ENCODE measurements at places on chromosomes 7 and 10.

DNA sequence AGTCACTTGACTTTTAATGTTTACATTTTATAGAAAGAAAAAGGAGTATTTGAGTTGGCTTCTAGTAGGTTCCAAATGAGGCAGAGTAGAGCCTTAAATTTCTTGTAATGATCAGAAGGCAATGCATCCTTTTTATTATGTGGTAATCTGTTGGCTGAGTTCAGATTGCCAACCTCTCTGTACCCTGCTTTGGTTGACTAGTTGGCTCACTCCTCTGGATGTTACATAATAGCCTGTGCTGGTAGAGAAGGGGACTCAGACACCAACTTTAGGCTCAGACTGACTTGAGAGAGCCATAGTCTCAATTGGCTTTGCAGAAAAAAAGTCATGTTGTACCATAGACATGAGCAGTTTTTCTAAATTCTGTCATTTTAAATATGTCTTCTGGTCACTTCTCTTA, 46.8 kb upstream of the GLCCI1 start:
- DNase-seq, result no peak

- DNase-seq, result no peak
These were observed 700.8 kb upstream of the KCND2 start for GRCh38 chr7:119572132-119572531.

DNA sequence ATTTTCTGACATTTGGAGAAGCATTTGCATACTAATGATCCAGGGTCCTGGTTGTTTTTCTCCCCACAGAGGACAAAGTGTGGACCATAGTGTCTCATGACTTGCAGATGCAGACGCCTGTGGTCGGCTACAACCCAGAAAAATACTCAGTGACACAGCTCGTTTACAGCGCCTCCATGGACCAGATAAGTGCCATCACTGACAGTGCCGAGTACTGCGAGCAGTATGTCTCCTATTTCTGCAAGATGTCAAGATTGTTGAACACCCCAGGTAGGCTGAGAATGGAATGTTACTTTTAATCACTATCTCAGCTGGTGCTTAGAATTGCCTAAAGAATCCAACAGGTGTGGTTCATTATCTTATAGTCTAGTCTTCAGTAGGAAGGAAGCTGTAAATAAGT, 951.5 kb upstream of the C7orf33 start:
- no peak for DNase-seq

DNA sequence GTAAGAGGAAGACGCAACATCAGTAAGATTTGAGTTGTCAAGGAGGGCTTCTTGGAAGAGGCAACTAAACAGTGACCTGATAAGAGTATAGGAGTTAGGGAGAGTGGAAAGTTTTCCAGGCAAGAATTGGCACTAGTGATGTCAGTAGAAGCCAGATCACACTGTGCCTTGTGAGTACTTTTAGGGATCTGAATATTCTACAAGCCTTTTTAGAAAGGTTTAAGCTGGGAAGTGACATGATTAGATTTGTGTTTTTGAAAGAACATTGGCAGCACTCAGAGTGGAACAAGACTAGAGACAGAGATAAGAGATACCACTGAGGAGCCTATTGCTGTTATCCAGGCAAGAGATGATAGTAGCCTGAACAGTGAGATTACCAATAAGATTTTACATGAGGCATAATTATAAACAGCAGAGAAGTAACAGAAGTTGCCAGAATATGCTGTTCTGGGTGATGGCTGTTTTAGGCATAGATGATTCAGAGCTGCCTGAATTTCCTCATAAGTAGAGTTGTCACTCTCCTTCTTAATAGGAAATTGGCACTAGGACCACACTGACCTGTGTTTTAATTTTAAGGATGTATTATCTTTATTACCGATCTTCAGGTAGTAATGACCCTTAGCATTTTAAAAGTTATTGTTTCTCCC, 45.6 kb downstream of the NHLRC2 start:
- DNase-seq, result no peak

GRCh38 chr7:121109145-121109544, 120.6 kb downstream of the CPED1 start:
- DNase-seq, result no peak

DNA sequence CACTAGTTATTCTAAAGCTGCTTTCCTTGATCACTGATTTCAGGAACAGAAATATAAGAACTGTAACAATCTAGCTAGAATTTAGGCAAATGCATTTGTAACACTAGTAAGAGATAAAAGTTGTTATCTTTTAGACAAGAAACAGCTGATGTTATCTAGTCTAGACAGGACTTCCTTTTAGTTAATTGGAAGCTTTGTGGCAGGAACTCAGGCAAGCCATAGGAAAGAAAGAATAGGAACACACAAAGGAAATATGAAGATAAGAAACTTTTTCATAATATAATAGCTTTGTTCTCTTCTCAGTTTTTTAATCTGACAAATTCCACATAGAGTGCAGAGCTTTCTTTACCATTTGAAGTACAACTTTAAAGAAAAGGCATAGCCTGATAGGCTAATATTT, 59.0 kb upstream of the AGR3 start:
- no peak for DNase-seq

- DNase-seq, result no peak
These were observed 54.2 kb upstream of the FHIP2A start for GRCh38 chr10:114767101-114767985.

- no peak for DNase-seq
These were observed 286.4 kb upstream of the SP4 start for GRCh38 chr7:21141476-21141875.

DNA sequence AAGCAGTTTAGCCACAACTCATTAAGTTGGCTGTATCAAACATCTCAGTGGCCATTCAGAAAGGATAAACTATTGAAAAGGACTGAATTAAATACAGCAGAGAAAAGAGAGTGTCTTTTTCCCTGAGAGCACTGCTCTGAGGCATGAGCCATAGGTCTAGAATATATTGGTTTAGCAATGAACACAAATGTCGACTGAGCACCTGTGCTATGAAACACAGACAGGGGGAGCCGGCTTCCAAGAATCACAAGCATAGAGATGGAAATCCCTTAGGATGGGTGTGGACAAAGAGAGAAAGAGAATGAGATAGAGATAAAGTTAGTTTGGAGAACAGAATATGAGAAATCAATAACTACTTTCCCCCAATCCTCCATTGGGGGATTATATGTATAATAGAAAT, 54.8 kb downstream of the DGKI start:
- DNase-seq, result no peak

- no peak for DNase-seq
These were observed 221.2 kb downstream of the CELF2 start for GRCh38 chr10:11238893-11239292.

GRCh38 chr10:82918022-82918421, 1043.0 kb downstream of the NRG3 start:
- DNase-seq, result no peak

DNA sequence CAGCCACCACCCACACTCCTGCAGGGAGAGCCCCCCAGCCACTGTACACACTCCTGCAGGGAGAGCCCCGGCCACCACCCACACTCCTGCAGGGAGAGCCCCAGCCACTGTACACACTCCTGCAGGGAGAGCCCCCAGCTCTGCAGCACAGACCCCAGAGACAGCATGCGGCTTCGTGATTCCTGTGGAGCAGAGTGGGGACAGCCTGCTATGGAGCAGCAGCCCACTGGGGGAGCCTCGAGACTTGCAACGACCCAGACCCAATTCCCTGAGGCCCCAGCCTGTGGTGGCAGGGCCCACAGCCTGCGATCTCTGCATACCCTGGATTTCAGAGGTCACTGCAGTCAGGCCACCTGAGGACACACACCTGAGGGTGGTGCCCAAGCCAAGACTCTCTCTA, 523.1 kb downstream of the DNAJB6 start:
- DNase-seq, result no peak

- DNase-seq, result no peak
These were observed 152.1 kb upstream of the TARP start for GRCh38 chr7:38425509-38425908.

- DNase-seq, result no peak
These were observed 66.3 kb upstream of the ZRANB1 start for GRCh38 chr10:124875596-124875995.

- DNase-seq, result no peak
These were observed 326.6 kb upstream of the IGFBP3 start for GRCh38 chr7:46247664-46248063.

GRCh38 chr10:110805292-110805691, 66.4 kb upstream of the PDCD4 start:
- no peak for DNase-seq

DNA sequence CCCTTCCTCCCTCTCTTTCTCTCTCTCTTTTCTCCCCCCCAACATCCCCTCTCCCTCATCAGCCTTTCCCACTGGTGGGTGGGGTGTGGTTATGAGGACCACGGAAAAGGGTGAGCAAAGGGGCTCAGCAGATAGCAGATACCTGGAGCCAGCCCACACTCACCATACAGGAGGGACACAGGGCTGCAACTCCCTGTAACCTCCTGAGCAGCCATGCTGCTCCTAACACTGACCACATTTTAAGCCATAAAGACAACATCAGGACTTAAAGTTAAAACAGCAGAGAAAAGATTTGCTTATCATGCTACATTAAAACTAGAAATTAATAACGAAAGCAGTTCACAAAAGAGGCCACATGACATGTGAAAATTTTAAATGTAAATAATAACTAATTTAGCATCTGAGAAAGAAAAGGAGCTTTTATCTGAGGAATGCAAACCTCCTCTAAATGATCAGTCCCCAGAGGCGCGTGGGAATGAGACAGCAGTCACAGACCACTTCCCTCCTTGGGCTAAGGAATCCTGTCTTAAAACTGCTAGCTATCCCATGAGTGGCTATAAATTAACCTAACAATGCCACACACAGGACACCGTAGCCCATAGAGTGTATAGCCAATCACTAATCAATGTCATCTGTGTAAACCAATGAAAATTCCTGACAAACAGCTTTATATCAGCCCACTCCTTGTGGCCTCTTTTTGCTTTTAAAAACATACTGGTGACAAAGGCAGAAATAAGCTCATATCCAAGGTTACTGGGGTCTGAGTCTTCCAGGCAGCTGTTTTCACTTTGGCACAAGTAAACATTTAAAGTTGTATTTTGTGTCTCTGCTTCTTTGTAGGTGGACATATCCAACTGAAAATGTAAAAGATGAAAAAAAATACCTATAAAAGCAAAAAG, 33.3 kb downstream of the PKD1L1 start:
- DNase-seq, result no peak

GRCh38 chr7:127910670-127911069, 120.6 kb downstream of the LRRC4 start:
- DNase-seq, result no peak

GRCh38 chr10:102919992-102920739, 2.1 kb downstream of the CNNM2 start:
- DNase-seq, result no peak

DNA sequence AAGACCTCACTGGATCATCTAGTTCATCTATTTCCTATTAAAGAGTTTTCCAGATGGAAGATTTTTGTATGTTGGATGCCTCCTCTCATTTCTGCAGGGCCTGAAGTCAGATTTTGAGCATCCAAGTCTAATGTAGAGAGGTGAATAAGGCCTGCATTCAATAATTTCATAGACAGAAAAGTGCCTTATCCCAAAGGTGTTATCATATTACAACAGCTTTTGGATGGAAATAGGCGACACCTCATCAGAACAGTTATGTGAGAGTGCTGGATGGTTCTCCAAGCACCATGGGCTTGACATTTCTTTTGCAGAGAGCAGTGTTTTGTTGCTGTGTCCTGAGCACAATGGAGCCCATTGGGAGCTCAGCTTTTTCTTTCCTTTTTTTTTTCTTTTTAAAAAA, 162.4 kb upstream of the MEOX2 start:
- DNase-seq, result no peak

- DNase-seq, result no peak
These were observed 210.4 kb downstream of the FAM107B start for GRCh38 chr10:14564268-14564744.

- DNase-seq, result no peak
These were observed 252.6 kb upstream of the SMIM30 start for GRCh38 chr7:113370910-113371309.

DNA sequence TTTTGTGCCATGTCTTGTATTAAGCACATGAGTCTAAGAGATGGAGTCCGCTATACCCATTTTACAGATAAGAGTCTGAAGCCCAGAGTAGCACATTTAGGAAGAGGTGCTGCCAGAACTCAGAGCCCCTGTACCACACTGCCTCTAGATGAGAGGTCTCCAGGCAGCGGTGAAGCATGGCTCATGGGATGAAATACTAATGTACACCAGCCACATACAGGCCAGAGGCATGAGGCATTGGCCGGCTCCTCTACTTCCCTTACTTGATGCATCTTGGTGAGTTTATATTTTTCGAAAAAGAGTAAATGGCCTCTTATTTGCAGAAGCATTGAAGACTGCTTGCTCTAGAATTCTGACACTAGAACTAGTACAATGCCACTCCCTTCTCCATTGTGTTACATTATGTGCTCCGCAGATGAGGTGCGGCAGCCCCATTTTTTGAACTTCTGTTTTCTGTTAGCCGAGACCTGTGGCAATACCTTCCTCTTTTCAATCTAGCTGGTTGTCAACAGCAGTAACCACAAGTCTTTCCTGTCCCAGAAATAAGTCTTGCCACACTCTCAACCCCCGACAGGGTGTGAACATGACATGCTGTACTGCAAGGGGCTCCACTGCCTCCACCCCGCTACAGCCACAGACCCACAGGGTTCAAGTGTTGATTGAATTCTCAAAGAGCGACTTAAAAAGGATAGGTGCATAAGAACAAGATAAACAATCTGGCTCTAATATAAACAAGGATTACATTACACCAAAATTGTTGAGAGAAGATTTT, 145.3 kb downstream of the CELF2 start:
- peak; percentile 66 for DNase-seq

- DNase-seq, result no peak
These were observed 27.6 kb upstream of the RUFY2 start for GRCh38 chr10:68434657-68435056.

- no peak for DNase-seq
These were observed 20.1 kb upstream of the OR6B1 start for GRCh38 chr7:143979998-143980397.

GRCh38 chr7:141847996-141848395, 6.7 kb upstream of the PRSS37 start:
- no peak for DNase-seq

DNA sequence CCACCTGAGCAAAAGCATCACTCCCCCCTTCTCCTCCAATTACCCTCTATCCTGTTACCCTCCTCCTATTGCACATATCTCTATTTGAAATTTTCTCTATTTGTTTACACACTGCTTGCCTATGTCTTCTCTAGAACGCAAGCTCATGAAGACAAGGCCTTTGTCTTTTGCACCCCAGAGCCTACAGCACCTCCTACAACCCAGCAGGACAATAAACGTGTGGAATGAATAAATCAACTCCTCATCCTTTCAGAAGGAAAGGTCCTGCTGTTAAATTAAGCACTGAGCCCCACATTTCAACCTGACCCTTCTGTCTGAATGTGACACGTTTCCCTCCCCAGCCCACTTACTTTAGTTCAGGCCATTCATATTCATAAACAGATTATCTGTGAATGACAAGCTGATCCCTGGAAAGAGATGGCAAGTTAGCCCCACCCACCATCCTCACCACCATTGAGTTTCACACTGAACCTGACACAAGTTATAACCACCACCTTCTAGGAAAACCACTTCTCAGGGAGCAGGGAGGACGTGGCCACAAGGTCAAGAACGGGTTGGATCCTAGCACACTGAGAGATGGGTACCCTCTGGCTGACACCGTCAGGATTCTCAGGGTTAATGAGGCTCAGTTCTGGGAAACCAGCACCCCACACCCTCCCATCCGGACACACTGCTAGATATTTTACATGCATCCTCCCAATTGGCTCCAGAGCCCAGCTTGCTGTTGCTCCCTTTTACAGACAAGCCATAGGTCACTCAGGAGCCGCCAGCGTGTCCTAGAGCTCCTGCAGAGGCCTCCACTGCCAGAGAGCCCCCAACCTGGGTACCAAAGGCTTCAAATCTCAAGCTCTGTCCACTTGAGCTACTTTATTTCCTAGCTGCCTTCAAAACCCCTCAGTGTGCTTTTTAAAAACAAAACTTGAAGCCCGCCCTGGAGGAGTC, 934 bp downstream of the PRTFDC1 start:
- DNase-seq, result no peak
